ENCODE measurements at places on chromosomes 12 and 14. TPM values are rescaled to one million over a fixed set of nuclear protein-coding genes. Genes with fewer than 3 reads are reported as not detected.

GRCh38 chr12:47849261-47849660, 29.6 kb upstream of the HDAC7 start:
- no peaks in the 10 kb centered on the region for H3K4me1 ChIP-seq
- peaks cover 52% of the 10 kb centered on the region for H3K36me3 ChIP-seq
- DNase-seq, result no peak
- no peaks in the 10 kb centered on the region for H3K27me3 ChIP-seq

Gene LRRC43
- 0.38 TPM for total RNA-seq

GRCh38 chr12:24596768-24597388, 352.0 kb downstream of the BCAT1 start:
- peaks cover 7% of the 10 kb centered on the region for H3K4me1 ChIP-seq
- DNase-seq, result no peak
- H3K36me3 ChIP-seq, result no peaks in the 10 kb centered on the region
- H3K4me3 ChIP-seq, result no peak overlapping the region
- peaks cover 6% of the 10 kb centered on the region for H3K27me3 ChIP-seq
- H3K27ac ChIP-seq, result no peak overlapping the region

Gene SLCO1B1
- total RNA-seq, result not detected

DNA sequence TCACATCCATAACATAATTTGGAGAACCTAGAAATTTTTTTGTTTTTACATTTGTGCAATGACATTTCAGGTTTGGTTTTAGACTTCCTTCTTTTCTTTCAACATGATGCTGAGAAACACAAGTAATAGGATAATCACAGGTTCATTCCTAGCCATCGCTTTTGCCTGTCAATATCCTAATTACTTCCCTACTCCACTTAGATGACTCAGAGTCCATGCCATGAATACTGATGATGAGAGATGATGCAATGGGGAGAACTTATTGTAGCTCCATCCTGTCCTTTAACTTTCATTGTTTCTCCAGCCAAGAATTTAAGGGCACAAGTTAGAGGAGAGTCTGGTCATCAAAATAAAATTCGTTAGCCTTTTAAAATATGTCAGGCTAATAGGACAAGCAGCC, 101.3 kb downstream of the PTPRO start:
- H3K27me3 ChIP-seq, result peaks cover 6% of the 10 kb centered on the region
- DNase-seq, result no peak
- no peaks in the 10 kb centered on the region for H3K4me1 ChIP-seq
- no peak overlapping the region for H3K4me3 ChIP-seq

Gene CAPZA3
- total RNA-seq, result not detected

- H3K4me1 ChIP-seq, result no peaks in the 10 kb centered on the region
- no peaks in the 10 kb centered on the region for H3K36me3 ChIP-seq
- peaks cover 2% of the 10 kb centered on the region for H3K27me3 ChIP-seq
- H3K27ac ChIP-seq, result no peak overlapping the region
These were observed 1029.8 kb upstream of the TMEM132C start for GRCh38 chr12:127237151-127237550.

DNA sequence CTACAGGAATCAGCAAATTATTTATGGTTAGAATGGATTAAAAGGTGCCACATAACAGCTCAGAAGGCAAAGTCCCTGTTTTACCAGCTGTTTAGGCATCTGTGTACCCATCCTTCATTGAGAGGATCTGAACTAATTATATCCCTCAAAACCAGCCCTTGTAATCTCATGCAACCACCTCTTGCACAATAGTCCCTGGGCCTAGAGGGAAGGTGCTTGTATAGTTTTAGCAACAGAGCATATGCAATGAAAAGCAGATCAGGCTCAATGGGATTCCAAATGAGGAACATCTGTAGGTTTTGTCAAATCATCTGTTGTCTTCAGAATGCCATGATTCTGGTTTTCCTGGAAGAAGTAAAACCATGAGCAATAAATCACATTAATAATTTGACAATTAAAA, 26.0 kb upstream of the GLIPR1L2 start:
- H3K4me3 ChIP-seq, result no peak overlapping the region
- H3K27ac ChIP-seq, result no peak overlapping the region
- H3K27me3 ChIP-seq, result no peaks in the 10 kb centered on the region
- peaks cover 11% of the 10 kb centered on the region for H3K4me1 ChIP-seq
- no peak for DNase-seq

- peaks cover 23% of the 10 kb centered on the region for H3K36me3 ChIP-seq
- H3K27ac ChIP-seq, result no peak overlapping the region
- no peaks in the 10 kb centered on the region for H3K4me1 ChIP-seq
- DNase-seq, result no peak
- H3K27me3 ChIP-seq, result no peaks in the 10 kb centered on the region
These were observed 40.3 kb downstream of the TECPR2 start for GRCh38 chr14:102403028-102403427.

DNA sequence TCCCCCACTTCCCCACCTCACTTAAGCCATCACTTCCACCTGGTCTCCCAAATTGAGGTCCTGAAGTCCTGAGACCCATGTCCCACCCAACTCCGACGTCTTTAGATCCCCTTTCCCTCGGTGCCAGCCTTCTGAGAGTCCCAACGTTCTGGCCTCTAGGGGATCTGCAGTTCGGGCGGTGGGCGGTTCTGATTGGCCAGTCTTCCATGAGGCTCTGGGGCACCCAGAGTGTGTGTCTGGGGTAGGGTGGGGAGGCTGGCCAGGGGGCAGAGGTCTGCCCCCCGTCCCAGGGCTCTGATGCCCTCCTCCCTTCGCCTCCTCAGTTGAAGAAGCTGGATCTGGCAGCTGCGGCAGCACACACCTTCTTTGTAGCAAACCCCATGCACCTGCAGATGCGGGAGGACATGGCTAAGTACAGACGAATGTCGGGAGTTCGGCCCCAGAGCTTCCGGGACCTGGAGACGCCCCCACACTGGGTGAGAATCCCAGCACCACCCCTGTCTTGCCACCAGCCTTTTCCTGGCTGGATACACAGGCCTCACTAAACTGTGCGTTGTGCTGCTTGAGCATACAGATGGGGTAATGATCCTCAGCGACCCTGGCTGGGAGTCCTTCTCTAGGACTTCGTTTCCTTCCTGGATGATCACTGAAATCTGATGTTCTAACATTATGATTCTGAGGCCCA, 1.5 kb downstream of the P3H3 start:
- no peak overlapping the region for H3K27ac ChIP-seq
- DNase-seq, result no peak
- H3K36me3 ChIP-seq, result no peaks in the 10 kb centered on the region
- peaks cover 67% of the 10 kb centered on the region for H3K27me3 ChIP-seq
- H3K4me1 ChIP-seq, result peaks cover 20% of the 10 kb centered on the region
- H3K4me3 ChIP-seq, result peak overlapping the region; percentile 72

Gene MGP
- total RNA-seq, result not detected

Gene LRP1-AS
- not detected for total RNA-seq

Gene GALNT8
- total RNA-seq, result 1.8 TPM

DNA sequence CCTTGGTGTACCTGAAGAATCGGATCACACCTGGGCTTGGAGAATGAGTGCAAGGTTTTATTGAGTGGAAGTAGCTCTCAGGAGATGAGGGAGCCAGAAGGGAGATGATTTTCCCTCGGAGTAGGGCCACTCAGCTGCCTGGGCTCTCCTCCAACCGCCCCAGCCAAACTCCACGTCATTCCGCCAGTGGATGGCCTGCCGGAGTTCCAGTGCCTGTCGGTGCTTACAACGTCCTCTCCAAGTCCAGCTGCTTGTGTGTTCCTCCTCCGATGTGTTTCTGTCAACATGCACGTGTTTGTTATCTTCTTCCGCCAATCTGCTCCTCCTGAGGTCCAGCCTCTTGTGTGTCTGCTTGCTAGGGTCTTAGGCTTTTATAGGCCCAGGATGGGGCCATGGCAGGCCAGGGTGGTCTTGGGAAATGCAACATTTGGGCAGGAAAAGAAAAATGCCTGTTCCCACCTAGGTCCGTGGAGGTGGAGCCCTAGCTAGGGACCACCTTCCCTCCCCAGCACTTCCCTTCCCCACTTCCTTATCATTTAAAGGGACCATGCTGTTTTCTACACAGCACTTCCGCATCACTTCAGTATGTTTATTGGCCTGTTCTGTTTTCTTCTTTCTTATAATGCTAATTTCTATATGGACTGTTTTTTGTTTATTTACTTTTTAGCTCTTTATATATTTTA, 343.2 kb downstream of the PDZRN4 start:
- no peak for DNase-seq
- H3K36me3 ChIP-seq, result no peaks in the 10 kb centered on the region
- H3K4me1 ChIP-seq, result no peaks in the 10 kb centered on the region
- no peak overlapping the region for H3K27ac ChIP-seq
- no peak overlapping the region for H3K4me3 ChIP-seq

Gene SLC39A2
- total RNA-seq, result not detected

GRCh38 chr14:42241101-42241500, 634.4 kb downstream of the LRFN5 start:
- no peaks in the 10 kb centered on the region for H3K27me3 ChIP-seq
- no peak for DNase-seq
- H3K36me3 ChIP-seq, result no peaks in the 10 kb centered on the region
- no peak overlapping the region for H3K27ac ChIP-seq
- no peak overlapping the region for H3K4me3 ChIP-seq
- H3K4me1 ChIP-seq, result no peaks in the 10 kb centered on the region

- no peak overlapping the region for H3K4me3 ChIP-seq
- H3K27ac ChIP-seq, result no peak overlapping the region
- H3K27me3 ChIP-seq, result peaks cover 64% of the 10 kb centered on the region
- H3K36me3 ChIP-seq, result no peaks in the 10 kb centered on the region
- H3K4me1 ChIP-seq, result peaks cover 9% of the 10 kb centered on the region
- DNase-seq, result no peak
These were observed 8.6 kb downstream of the DDN start for GRCh38 chr12:48990552-48990951.

DNA sequence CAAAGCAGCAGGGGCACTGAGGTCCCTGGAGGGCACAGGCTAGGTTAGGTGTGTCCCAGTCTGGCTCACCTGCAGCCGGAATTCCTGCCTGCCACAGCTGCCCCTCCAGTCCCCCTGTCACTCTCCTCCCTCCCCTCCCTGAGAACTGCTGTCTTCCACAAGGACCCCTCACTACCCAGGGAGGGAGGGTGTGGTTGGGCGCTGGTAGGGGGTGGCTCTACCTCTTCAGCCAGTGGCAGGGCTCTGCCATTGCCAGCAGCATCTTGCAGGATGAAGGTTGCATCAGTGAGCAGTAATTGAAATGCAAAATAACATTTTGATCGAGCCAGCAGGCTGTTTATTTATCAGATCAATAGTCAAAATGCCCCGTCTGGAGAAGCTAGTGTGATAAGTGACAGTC, 45.7 kb downstream of the ESRRB start:
- H3K4me1 ChIP-seq, result no peaks in the 10 kb centered on the region
- H3K27me3 ChIP-seq, result no peaks in the 10 kb centered on the region
- no peak overlapping the region for H3K4me3 ChIP-seq
- no peak overlapping the region for H3K27ac ChIP-seq
- no peaks in the 10 kb centered on the region for H3K36me3 ChIP-seq

DNA sequence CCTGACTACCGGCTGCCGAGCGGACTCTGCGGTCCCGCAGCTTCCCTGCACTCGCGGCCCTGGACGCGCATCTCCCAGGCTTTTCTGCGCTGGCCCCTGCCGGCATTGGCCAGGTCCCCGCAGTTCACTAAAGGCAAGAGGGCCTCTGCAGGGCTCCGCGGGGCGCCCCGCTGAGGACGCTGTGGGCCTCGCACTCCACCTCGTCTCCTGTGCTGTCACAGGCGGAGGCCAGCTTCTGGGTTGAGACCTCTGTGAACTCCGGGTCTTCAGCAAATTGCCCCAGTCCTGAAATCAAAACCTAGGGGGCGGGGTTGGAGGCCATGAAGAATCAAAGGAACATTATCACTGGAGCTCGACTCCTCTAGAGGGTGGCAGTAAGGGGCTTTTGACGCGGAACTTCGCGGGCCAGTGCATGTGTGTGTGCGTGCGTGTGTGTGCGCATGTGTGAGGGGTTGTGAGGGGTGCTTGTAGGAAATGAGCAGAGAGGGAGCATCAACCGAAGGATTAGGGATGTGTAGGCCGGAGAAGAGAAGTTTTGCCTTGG, 68.5 kb upstream of the CAPRIN2 start:
- H3K27me3 ChIP-seq, result peaks cover 51% of the 10 kb centered on the region
- no peak overlapping the region for H3K27ac ChIP-seq
- H3K4me3 ChIP-seq, result peak overlapping the region; percentile 71
- no peaks in the 10 kb centered on the region for H3K36me3 ChIP-seq
- peak; percentile 31 for DNase-seq

GRCh38 chr14:77017666-77018065, 10.8 kb downstream of the IRF2BPL start:
- H3K36me3 ChIP-seq, result no peaks in the 10 kb centered on the region
- H3K4me1 ChIP-seq, result peaks cover 16% of the 10 kb centered on the region
- H3K27me3 ChIP-seq, result peaks cover 1% of the 10 kb centered on the region
- no peak overlapping the region for H3K4me3 ChIP-seq

Gene VPS33A
- total RNA-seq, result 30.6 TPM

GRCh38 chr12:123089631-123090353, 61.1 kb downstream of the PITPNM2 start:
- no peak overlapping the region for H3K4me3 ChIP-seq
- H3K36me3 ChIP-seq, result no peaks in the 10 kb centered on the region
- H3K27me3 ChIP-seq, result peaks cover 4% of the 10 kb centered on the region
- no peak overlapping the region for H3K27ac ChIP-seq
- DNase-seq, result no peak
- peaks cover 9% of the 10 kb centered on the region for H3K4me1 ChIP-seq

Gene A2ML1
- total RNA-seq, result not detected

Gene CDCA3
- 96.5 TPM for total RNA-seq

DNA sequence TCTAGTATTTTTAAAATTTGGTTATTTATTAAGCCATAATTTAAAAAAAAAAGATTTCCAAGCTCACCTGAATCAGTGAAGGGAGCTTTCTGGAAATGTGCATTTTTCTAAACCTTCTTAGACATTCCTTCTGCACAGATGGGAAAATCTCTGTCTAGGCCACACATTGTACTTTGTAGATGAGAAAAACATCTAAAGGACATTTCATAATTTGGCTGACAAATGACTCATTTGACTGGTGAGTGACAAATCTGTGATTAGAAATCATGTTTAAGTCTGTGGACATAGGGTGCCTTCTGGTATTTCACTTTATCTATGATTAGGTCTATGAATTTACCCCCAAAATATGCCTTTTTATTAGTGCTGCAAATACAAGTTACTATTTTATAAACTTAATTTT, 1044.9 kb upstream of the FLRT2 start:
- DNase-seq, result no peak
- no peak overlapping the region for H3K27ac ChIP-seq
- H3K4me3 ChIP-seq, result no peak overlapping the region
- H3K4me1 ChIP-seq, result no peaks in the 10 kb centered on the region
- H3K27me3 ChIP-seq, result no peaks in the 10 kb centered on the region

GRCh38 chr12:48917857-48918537, 7.3 kb downstream of the FKBP11 start:
- no peaks in the 10 kb centered on the region for H3K27me3 ChIP-seq
- H3K4me3 ChIP-seq, result peak overlapping the region; percentile 81
- DNase-seq, result peak; percentile 65
- H3K27ac ChIP-seq, result peak overlapping the region; percentile 85

Gene PLD4
- not detected for total RNA-seq

- no peak overlapping the region for H3K4me3 ChIP-seq
- H3K27me3 ChIP-seq, result no peaks in the 10 kb centered on the region
- no peaks in the 10 kb centered on the region for H3K36me3 ChIP-seq
- H3K4me1 ChIP-seq, result no peaks in the 10 kb centered on the region
These were observed 359.6 kb downstream of the BMP4 start for GRCh38 chr14:53596853-53597525.

Gene TAS2R14
- total RNA-seq, result 1.3 TPM

Gene RTL1
- total RNA-seq, result not detected

Gene C12orf56
- total RNA-seq, result not detected

DNA sequence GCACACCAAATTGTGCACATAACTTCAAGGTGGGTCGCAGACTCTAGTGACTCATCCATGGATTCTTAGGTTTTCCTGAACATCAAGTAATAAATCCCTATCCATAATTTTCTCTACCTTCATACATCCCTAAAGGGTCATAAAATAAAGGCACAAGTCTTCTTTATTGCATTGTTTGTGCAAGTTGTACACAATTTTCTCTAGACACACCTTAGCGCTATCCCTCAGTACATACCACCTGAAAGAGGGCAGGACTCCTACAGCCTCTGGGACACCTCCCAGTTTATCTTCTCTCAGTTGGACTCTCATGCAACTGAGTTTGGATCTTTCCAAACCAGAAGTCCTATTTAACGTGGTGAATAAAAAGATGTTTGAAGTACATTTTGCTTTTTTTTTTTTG, 168.5 kb upstream of the BMP4 start:
- H3K27me3 ChIP-seq, result peaks cover 1% of the 10 kb centered on the region
